ENCODE measurements at places on chromosomes 3 and 15.
A peak's percentile ranks its signal among the peaks of the same experiment; 100 is the strongest.

DNA sequence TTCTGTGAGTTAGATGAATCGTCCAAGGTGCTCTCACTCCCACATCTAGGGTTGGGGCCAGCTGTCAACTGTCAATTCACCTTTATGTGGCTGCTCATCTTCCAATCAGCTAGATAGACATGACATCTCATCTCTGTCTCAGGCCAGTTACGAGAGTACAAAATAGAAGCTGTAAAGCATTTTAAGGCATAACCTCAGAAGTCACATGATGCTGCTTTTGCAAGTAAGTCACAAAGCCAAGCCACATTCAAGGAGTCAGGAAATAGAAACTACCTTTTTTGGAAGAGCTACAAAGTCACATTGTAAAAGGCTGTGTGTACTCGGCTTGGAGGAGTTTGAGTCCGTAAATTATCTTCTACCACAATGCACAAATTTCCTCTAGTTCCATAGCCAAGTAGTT is 5.1 kb upstream of the CCR1 start:
- peak; percentile 74 for DNase-seq

DNA sequence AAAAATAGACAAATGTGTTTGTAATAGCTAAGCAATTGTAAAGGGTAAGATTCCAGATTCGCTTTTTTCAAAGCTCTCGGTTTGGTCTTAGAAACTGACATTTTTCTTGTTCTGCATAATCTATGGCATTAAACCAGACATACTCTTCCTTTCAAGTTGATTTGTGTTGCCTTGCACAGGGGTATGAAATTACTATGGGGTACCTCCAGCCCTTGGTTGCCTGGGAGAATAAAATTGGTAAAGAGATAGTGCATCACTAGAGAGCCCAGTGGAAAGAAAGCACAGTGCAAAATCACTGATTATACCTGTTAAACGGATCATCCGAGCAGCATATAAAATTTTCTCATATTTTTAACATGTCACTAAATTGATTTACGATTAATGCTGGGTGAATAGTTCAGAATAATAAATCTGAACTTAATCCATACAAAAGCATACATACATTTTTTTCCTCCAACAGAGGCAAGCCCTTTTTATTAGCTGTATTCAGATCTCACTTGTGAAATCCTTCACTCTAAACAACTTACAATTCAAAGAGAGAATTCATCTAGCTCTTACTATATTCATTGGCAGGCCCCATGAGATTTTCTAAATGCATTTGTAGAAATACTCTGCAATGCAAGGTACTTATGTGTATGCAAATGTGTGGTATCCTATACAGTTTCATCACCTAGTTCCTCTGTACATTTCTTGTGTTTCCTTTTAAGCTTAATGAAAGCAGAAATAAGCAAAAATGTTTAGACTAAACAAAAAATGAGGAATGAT is 224.4 kb downstream of the ROBO1 start:
- DNase-seq, result no peak

DNA sequence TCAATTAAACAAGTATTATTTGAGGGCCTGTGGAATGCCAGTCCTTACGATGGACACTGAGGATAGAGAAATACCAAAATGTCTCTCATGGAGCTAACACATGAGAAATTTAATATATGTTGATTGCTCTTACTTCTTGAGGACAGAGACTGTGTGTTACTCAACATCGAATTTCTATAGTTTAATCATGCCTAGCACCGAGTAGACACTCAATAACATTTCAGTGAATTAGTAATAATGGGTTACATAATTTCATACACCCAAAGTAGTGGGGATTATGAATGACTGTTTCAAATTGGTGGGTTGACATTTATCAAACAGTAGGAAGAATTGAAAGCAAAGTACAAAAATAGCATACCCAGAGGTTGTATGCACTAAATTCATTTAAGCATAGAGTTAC is 11.2 kb downstream of the FMN1 start:
- DNase-seq, result no peak

- DNase-seq, result no peak
These were observed 17.3 kb downstream of the EHD4 start for GRCh38 chr15:41955100-41955499.

DNA sequence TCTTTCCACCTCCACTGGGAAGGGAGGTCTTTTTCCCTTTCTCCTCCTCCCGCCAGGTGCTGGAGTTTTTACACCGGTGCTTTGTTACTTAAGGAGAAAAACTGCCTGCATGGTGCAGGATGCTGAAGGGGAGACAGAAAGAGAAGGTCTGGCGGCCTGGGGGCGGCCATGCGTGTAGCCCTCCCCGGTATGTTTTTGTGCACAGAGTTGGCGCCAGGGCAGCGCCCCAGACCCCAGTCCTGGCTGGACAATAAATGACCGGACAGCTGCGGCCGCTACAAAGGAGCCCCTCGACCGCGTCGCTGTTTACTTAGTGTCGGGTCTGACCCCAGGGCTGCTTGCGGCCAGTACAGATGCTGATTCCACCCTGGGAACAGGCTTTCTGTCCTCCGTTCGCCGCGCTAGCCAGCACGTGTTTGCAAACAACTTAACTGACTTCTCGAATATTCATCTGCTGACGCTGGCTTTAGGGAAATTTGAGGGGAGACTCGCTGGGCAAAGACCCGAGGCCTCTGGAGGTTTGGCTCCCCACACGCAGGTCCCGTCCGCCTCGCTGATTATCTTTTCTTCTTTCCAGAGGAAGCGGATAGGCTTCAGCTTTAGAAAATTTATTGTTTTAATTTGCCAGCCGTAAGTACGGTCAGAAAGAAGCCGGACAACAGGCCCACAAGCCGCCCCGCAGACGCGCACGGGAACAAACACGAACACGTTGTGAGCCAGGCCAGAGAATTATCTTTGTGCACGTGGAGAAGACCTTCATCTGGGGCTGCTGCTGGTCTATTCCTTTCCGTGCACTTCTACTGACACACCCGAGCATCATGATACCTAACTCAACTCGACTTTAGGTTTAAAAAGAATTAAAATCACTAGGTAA is 46.9 kb downstream of the ZIC4 start:
- no peak for DNase-seq
